GM13977 (cell line): ENCODE measurements at places on chromosomes 6 and 20.
A peak's percentile ranks its signal among the peaks of the same experiment; 100 is the strongest.

- peak; percentile 83 for DNase-seq
These were observed 30.9 kb upstream of the AVP start for GRCh38 chr20:3115190-3116107.

- no peak for DNase-seq
These were observed 64.6 kb downstream of the CDH26 start for GRCh38 chr20:60022849-60023248.

DNA sequence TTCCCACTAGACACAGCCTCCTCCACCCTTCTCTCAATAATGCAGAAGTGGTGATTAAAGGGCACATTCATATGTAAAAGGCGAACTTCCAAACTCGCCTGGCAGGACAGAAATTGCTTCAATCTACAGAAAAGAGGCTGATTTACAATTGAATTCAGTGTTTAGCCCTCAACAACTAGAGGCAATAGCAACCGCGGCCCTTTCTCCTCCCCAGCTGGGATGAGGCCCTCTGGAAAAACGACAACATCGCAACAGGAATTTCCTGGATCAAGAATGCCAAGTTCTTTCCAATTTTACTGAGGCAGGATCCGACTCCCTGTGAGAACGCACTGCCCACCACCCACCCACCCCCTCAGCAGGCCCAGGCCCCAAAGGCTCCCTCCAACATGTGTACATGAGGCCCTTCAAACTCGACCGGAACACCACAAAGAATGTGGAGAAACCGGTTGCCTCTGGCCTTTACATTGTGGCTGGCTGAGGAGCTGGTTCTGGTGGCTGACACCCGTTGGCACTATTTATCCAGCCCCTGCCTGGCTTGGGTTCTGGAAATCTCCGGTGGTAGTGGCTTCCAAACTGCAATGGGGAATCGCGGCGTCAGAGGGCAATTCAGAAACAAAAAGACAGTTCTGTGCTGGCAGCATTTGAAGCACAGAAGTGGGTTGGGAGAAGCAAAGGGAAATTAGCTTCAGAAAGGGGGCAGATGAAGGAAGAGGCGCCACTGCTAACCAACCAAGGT is 36.8 kb downstream of the ZMYND8 start:
- no peak for DNase-seq

DNA sequence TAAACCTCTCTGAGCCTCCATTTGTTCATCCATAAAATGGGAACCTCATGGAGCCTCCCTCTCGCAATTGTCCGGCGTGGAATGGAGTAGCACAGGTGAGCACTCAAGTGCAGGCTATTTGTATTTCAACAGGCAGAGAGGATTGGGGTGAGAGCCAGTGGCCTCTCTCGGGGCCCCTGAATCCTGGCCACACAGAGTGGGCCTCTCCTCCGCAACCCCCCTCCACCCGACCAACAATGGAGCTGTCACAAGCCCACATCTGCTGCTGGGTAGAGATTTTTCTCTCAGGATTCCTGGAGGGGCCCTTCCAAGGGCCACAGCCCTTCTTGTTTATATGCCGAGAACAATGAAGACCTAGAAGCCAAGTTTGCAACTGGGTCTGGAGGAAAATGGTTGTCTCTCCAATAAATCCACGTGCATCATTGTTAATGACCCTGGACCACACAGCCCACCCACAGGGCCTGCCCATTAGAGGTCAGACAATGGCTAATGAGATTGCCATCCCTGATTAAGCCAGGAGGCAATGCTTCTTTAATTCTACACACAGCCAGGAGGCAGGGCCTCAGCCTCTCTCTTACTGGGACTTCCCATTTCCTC is 233.0 kb downstream of the ANKRD60 start:
- DNase-seq: no peak

- DNase-seq: no peak
These were observed 24.4 kb upstream of the STXBP5 start for GRCh38 chr6:147179809-147180208.

DNA sequence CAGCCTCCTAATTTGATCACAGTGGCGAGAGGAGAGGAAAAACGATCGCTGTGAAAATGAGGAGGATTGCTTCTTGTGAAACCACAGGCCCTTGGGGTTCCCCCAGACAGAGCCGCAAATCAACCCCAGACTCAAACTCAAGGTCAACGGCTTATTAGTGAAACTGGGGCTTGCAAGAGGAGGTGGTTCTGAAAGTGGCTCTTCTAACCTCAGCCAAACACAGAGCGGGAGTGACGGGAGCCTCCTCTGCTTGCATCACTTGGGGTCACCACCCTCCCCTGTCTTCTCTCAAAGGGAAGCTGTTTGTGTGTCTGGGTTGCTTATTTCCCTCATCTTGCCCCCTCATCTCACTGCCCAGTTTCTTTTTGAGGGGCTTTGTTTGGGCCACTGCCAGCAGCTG is 28.7 kb downstream of the SAYSD1 start:
- DNase-seq: peak; percentile 64

GRCh38 chr6:31068669-31069340 is 43.6 kb downstream of the C6orf15 start:
- peak; percentile 89 for DNase-seq

- DNase-seq: no peak
These were observed 17.2 kb downstream of the COL19A1 start for GRCh38 chr6:69883551-69883950.

DNA sequence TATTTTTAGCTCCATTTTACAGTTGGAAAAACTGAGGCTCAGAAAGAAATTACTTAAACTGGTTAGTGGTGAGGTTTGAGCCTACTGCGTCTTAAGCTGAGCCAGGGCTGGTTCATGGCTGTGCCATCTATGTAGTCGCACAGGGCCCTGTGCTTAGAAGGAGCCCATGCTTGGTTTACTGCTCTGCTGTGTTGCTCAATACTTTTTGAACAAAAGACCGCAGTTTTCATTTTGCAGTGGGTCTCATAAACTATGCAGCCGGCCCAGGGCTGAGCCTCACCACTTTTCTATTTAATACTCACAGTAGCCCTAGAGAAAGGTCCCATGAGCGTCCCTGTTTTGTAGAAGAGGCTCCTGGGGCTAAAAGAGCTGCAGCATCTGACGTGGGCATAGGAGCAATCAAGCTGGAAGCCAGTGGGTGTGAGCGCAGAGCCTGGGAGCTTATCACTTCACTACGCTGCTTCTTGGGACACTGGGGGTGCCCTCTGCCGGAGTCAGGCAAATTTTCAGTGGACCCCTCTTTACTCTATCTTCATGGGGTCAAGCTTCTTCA is 501 bp downstream of the SIRPB2 start:
- DNase-seq: no peak

- no peak for DNase-seq
These were observed 198.6 kb downstream of the UST start for GRCh38 chr6:148945301-148946021.

DNA sequence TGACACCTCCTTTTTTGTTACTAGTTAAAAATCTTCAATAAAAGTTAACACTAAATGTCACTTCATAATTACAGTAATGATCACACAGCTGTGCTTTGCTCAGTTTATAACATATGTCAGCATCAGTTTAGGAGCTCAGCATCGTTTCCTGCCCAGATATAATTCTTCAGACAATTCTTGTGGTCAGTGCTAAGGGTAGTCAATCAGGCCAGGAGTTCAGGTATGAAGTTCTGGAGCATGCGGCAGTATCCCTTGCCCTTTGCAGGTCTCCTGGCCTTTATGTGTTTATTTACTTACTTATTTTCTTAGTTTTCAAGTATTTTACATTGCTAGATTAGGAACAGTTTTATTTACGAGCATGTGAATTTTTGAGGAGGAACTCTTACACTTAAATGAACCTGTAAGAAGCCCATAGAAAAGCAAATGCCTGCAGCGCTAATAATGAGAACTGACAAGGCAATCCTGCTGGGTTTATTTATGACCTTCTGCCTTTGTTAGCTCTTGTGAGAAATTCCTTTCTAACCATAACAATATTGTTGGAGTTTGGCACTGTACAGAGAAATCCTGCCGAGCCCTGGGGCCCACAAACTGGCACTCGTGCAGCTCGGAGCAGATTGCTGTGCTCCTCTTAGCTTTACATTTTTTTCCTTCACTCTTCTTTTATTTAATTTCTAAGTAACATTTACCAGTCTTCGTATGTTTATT is 252.8 kb downstream of the TMEM242 start:
- no peak for DNase-seq

GRCh38 chr6:149235130-149235561 is 82.4 kb upstream of the TAB2 start:
- peak; percentile 59 for DNase-seq

GRCh38 chr6:3331971-3332370 is 73.2 kb downstream of the PSMG4 start:
- no peak for DNase-seq

- DNase-seq: no peak
These were observed 88.9 kb downstream of the PHIP start for GRCh38 chr6:78989191-78989590.

DNA sequence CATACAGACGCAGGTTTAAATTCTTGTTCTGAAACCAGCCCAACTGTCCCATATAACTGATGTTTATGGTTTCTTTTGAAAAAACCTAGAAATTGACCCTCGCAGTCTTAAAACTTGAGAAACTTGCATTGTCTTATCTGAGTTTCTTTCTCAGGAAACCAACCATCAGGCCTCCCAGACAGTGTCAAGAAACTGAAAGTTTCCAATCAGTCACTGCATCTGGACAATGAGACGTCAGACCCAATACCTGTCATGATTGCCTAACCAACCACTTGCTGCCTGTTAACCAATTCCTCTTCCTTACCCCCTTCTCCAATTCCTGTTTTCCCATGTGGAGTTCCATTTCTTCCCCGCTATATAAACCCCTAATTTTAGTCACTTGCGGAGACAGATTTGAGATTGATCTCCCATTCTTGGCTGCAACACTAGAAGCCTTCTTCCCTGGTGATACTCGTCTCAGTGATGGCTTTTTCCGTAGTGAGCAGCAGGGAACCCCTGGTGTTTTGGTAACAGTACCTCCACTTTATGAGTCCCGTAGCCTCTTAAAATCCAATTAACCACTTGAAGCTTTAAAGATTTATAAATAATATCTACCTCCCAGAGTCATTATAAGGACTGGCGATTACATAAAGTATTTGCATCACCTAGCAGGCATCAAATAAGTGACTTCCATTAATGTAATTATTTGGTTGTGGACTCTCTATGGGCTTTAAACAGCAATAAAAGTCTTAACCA is 49.3 kb downstream of the GPR63 start:
- DNase-seq: no peak

- no peak for DNase-seq
These were observed 54.0 kb upstream of the IPCEF1 start for GRCh38 chr6:154410619-154411072.

DNA sequence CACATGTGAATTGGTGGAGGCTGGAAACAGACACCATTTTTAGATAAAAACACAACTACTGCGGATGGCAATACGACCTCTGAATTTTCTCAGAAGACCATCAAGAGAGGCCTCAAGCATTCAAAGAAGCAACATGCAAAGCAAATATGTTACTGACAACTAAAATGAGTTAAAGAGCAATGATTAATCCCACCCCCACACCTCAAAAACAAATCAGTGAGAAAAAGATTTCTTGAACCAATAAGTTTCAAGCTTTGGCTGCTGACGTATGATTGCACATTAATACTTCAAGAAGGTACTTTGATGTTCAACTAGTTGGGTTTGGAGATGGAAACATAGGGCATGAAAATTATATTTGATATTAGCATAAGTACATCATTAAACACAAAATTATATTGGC is 982 bp downstream of the MMUT start:
- no peak for DNase-seq

- no peak for DNase-seq
These were observed 4.1 kb upstream of the ZNF335 start for GRCh38 chr20:45976086-45976485.

DNA sequence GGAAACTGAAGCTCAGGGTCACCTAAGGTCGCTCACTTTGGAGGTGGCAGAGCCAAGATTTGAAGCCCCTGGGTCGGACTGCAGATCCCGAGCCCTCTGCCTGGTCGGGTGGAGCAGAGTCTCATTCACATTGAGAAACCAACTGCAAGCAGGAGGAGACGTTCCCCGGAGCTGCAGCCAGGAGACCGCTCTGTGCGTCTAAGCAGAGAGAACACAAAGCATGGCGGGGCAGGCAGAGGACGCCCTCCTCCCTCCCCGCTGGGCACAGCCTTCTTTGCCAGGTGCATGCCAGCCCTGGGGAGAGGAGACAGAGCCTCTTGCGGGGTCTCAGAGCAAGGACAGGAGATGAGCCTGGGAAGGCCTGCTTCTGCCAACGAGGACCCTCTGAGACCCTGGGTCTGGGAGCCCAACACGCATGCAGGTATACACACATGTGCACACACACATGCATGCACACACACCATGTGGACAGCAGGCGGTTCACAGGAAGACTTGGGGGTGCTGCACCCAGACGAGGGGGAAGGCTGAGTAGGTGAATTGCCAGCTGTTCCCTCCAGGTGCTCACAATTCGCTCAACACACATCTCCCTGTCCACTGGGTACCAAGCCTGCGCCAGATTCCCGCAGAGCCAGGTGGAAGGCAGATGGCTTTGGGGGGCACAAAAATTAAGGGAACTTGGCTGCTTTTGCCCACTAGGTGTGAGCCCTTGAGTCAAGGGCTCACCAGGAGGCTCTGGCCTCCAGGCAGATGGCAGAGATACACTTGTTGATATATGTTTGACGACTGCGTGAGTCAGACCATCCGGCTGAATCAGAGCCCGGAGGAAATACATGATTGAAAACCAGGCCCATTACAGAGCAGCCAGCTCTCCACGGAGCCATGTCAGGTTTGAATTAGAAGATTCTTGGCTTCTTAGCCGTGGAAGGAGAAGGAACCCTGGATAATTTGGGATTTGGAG is 5.5 kb upstream of the NTSR1 start:
- DNase-seq: no peak

- no peak for DNase-seq
These were observed 41.6 kb downstream of the CYP39A1 start for GRCh38 chr6:46610862-46611553.

DNA sequence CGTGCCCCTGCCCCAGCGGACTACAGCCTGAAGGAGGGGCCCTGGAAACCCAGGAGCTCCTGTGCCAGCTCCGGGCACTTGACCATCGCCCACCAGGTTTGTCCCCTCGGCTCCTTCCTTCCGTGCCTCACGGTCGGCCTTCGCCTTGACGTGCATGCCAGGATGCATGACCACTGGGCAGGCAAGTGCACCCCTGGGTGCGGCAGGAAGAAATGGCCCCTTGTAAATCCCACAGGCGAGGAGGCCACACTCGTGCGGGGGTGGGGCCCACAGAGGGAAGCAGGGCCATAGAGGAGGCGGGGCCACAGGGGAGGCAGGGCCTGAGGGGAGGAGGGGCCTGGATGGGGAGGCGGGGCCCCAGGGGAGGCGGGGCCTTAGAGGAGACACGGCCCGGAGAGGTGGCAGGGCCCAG is 81.7 kb downstream of the YTHDF1 start:
- DNase-seq: no peak

GRCh38 chr6:109793021-109793420 is 101.9 kb downstream of the FIG4 start:
- DNase-seq: no peak

GRCh38 chr6:21521276-21521675 is 72.3 kb upstream of the SOX4 start:
- DNase-seq: no peak
